ENCODE measurements at places on chromosomes 13 and 19. TPM values are rescaled to one million over a fixed set of nuclear protein-coding genes. Genes with fewer than 3 reads are reported as not detected.
A peak's percentile ranks its signal among the peaks of the same experiment; 100 is the strongest.

RASGRP4 gene
- total RNA-seq = 0.10 TPM

CDX2 gene
- total RNA-seq = 1.2 TPM

CEACAM8 gene
- 0.62 TPM for total RNA-seq

PHF11 gene
- total RNA-seq = 0.82 TPM

DNA sequence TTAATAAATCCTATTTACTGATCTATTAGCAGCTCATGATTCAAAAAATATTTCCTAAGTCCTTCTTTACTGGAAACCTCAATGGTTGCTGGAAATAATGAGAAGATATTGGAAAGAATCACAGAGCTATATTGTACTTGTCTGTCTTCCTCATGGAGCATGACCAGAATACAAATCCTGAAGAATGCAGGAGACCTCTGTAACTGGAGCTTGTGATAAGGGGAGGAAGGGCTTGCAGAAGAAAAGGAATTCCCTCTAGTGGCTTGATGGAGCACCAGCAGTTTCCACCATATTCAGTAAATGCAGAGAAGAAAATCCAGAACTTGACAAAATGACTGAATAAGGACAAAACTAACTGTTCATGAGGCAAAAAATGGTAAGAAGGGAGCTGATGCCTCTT lies 1333.1 kb downstream of the EFNB2 start:
- no peak for ATAC-seq

DNA sequence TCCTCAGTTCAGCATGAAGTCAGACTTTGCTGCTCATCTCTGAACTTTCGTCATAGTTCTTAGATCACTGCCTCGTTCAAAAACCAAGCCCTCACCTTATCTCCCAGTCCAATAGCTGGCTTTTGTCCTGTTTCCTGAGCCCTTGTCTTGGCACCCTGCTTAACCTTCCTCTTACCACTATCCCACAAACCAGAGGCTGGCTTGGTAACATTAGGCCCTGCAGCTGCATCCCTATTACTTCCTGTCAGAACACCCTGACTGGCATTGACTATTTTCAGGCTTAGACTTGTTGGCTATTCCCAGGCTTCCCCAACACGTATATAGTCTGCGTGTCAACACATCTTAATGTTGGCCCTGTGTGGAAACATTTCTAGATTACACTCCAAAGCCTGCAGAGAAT lies 172.4 kb downstream of the VWA8 start:
- ATAC-seq = no peak

GRCh38 chr13:72198967-72199560 lies 332.1 kb upstream of the DACH1 start:
- ATAC-seq = peak; percentile 95

DNA sequence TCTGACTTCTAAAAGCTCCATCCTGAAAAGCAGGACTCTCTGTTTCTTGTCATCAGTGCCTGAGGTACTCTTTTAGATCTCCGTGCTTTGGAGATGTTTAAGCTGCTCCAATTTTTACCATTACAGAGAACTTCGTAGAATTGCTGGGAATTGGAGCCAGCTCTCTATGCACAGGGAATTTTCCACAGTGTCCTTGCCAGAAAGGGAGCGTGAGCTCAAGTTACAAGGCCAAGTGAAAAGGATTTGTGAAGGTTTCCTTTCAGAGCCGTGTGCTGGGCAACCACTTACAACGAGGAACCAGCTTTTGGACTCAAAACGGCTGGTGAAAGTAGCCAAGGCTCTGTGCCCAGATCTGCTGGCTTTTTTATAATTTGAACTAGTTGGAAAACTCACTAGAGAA lies 82.6 kb downstream of the NUFIP1 start:
- no peak for ATAC-seq

GRCh38 chr19:7539827-7540425 lies 4.4 kb downstream of the PNPLA6 start:
- ATAC-seq = no peak

GRCh38 chr13:26705536-26705935 lies 55.0 kb downstream of the GPR12 start:
- no peak for ATAC-seq

DNA sequence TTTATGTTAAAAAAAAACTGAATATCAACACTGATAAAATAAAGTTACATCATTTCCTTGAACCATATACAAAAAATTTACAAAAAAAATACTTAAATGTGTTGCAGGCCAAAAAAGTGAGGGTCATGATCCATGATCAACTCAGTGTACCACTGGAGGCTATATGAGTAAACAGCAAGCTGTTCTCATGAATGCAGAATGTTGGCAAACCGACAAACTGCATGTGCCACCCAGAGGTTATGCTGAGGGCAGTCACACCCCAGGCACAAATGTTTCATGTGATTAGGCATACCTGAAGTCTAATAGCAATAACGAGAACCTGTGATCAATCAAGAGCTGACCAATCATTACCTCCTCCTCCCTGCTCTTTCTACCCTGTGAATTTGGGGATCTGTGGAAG lies 91.9 kb downstream of the ZNF431 start:
- no peak for ATAC-seq

- peak; percentile 34 for ATAC-seq
Observed at GRCh38 chr19:49809160-49809940, 3.7 kb downstream of the FUZ start.

GRCh38 chr13:32075170-32075851 lies 43.7 kb downstream of the FRY start:
- ATAC-seq = no peak

DNA sequence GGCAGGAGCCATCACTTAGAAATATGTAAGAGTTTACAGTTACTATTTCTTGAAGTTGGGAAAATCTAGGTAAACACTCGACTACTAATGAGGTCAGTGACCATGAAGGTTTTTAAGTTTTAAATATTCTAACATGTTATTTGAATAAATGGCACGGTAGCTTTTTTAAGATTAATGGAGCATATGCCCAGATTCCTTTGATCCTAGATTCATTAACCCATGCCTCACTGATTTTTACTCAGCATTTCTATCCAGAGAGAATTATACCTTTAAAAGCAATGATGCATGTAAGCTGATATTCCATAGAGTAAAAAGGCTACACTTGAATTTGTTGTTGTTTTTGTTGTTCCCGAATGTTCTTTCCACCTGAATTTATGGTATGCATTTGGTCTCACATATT lies 541.4 kb downstream of the DACH1 start:
- no peak for ATAC-seq

- no peak for ATAC-seq
Observed at GRCh38 chr13:73251626-73252265, 192.9 kb downstream of the KLF5 start.

Measured in motor neuron (in vitro differentiated cells).